Esophagus (tissue), 2 donors: ENCODE measurements at places on chromosomes 7 and 10. TPM values are rescaled to one million over a fixed set of nuclear protein-coding genes. Genes with fewer than 3 reads are reported as not detected.

The C7orf57 gene
- 0.73 TPM for polyA plus RNA-seq

The CLRN3 gene
- polyA plus RNA-seq: not detected

The MACROH2A2 gene
- polyA plus RNA-seq: 17.4 TPM

The FANK1 gene
- 4.3 TPM for polyA plus RNA-seq

The CYP26A1 gene
- polyA plus RNA-seq: not detected
